Stimulated activated CD8-positive, alpha-beta memory T cell treated with anti-CD3 and anti-CD28 coated beads, Interleukin-7, amount 100 ng/mL, for 1 hour (primary cell): ENCODE measurements at places on chromosomes 2 and 18.

GRCh38 chr2:190970160-190970559 lies 43.8 kb downstream of the STAT1 start:
- no peak for DNase-seq

DNA sequence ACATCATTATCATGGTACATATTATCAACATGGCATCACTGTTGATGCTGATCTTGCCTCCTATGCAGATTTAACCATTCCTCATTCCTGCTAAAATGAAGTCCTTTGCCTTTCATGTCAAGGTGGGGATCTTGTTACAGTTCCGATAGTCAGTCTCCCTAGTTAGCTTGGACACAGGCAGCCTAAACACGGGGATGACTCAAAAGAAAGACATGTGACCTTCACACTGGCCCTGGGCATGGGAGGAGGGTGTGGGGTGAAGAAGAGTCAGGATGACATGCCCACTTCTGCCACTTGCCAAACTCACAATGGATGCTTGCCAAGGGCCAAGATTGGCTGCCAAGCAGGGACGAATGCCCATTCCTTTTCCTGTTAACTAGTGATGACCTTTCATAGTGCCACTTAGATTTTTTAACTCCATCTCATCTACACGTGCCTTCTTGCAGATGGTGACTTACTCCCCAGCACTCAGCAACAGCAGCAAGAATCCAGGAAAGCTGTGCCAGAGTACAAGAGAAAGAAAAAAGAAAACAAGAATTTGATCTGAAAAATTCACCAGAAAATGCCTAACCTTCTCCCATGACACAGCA lies 13.9 kb upstream of the SLC1A4 start:
- no peak for DNase-seq

GRCh38 chr2:19104503-19104902 lies 253.9 kb downstream of the OSR1 start:
- no peak for DNase-seq

DNA sequence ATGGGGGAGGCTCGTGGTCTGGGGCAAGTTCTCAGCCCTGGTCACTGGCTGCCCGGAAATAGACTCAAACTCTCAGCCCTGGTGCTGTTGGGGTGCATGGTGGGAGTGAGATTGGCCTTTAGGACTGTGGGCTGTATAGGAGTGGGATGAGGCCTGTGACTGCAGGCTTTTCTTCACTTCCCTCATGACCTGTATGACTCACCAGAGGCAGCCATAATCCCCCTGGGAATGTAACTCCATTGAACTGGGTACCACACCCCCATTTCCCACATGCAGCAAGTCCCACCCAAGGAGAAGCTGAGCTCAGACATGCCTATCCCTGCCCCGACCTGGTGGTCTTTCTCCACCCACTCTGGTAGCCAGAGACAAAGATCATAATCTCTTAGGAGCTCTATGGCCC lies 177.7 kb upstream of the OSR1 start:
- DNase-seq, result no peak

- no peak for DNase-seq
Measured at GRCh38 chr2:33225350-33225749, 251.1 kb upstream of the RASGRP3 start.

DNA sequence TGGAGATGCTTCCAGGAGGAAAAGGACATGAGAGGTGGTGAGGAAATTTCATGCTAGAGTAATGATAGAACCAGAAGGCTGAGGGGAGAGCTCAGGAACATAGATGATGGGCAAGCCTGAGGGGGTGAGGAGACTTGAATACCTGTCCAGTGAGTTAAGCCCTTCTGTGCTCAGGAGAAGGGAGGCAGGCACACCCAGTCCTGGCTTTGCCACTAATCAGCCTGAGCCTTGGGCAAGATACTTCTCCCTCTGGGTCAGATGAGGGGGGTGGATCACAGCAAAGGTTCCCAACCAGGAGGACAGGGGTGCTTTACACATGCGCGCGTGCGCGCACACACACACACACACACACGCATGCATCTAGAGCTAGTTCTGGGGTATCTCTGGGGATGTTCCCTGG lies 151.6 kb upstream of the MSH6 start:
- no peak for DNase-seq

GRCh38 chr2:40470822-40471813 lies 19.2 kb upstream of the SLC8A1 start:
- DNase-seq, result no peak

- DNase-seq, result no peak
Measured at GRCh38 chr2:37274359-37274965, 43.0 kb downstream of the NDUFAF7 start.

DNA sequence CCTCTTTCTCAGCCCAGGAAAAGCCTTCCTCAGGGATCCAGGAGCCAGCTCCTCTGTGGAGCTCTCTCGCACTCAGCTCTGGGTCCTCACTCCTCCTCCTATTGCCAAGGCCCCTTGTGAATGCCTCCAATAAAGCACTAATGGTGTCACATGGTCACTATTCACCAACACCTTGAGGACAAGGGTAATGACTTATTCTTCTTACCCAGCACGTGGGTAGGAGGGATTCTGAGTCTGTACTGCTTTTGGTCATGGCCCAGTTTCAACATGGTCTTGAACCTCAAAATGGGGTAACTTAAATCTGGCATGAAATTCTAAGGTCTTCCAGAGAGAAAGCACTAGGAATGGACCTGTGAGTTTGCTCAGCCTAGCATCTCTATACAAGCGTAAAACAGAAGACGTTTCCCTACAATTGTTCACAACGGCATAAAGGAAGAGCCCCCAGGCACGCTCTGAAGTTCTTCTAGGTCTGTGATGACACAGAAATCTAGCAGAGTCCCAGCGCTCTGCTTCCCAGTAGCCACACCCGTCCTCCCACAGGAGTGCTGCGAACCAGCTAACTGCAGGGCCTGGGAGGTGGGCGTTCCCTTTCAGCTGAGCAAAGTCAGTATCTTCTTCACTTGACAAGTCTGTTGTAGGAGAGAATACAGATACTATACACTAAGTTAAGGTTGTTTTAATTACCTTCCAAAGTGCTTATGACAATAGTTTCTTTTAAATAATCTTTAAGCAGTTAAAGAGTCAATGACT lies 14.6 kb upstream of the KIDINS220 start:
- DNase-seq, result no peak

GRCh38 chr2:213145715-213146242 lies 5.6 kb downstream of the IKZF2 start:
- no peak for DNase-seq

GRCh38 chr2:46029332-46029811 lies 267.8 kb upstream of the EPAS1 start:
- DNase-seq, result no peak

DNA sequence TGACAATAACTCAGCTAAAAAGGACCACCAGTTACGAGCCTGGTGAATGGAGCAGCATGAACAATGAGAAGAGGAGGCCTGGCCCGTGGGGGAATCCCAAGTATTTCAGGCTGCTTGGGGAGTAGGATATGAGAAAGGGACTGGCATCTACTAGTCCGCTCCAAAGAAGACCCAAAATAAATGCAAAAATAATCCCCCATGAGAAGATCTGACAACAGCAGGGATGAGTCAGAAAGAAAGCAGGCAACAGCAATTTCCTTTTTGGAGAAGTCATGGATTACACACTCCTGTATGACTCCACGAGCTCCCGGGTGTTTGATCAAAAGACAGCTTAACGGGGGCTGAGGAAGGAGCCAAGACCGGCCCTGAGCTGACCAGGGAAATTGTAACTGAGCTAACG lies 111.4 kb downstream of the SOX11 start:
- no peak for DNase-seq

DNA sequence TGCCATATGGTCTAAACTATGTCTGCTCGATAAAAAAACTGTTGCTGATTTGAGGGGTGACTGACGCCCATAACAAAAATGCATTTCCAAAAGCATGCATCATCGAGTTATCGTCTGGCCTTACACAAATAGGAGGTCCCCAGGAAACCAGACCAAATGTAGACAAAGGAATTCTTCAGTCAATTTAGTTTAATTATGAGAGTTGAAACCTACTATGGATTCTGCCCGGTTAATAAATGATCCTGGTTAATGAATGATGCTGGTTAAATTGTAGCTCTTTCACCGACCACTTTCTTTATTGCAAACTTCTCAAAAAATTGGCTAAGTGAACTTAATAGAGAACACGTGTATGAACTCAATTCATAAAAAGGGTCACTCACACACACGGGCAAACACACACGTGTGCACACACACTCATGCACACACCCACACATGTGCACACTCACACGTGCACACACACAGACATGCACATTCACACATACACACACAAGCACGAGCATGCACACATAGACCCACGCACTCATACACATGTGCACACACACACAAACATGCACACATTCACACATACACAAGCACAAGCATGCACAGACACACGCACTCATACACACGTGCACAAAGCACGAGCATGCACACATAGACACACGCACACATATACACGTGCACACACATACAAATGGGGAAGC lies 59.0 kb upstream of the SALL3 start:
- DNase-seq, result no peak

DNA sequence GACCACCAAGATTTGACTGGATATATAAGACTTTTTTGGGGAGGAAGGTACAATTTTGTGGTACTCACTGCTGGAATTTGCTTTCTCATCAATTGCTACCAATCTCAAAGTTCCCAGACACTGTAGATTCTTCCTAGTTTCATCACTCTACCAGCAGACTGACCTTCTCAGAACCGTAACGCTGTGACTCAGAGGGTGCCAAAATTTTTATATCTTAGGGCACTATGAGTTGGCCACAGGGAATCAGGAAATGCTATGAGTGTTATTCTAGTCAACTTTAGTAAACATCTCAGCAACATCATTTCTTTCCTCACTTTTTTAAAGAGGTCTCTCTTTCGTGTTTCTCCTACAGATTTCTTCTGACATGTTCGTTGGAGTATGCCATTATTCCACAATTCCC lies 499.0 kb downstream of the TMX3 start:
- DNase-seq, result no peak

GRCh38 chr2:26059542-26059941 lies 25.7 kb downstream of the RAB10 start:
- no peak for DNase-seq

DNA sequence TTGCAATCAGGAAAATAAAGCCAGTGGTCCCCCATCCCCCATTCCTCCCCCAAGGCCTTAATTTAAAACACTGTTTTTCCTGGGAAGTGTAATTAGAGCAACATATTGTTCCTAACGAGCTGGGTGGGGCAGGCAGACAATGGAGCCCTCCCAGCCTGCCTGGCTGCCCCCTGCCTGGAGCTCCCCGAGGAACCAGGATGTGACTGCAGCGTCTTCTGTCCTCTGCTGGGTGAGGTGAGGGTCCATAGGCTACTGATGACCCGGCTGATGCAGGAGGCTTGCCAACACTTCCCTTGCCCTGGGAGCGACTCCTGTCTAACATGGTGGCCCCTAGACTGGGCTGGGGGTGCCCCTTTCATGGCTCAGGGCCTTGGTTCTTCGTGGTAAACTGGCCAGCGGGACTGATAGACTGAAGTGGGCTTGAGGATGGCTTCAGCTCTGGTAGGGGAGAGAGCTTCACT lies 152.4 kb downstream of the DYSF start:
- no peak for DNase-seq

DNA sequence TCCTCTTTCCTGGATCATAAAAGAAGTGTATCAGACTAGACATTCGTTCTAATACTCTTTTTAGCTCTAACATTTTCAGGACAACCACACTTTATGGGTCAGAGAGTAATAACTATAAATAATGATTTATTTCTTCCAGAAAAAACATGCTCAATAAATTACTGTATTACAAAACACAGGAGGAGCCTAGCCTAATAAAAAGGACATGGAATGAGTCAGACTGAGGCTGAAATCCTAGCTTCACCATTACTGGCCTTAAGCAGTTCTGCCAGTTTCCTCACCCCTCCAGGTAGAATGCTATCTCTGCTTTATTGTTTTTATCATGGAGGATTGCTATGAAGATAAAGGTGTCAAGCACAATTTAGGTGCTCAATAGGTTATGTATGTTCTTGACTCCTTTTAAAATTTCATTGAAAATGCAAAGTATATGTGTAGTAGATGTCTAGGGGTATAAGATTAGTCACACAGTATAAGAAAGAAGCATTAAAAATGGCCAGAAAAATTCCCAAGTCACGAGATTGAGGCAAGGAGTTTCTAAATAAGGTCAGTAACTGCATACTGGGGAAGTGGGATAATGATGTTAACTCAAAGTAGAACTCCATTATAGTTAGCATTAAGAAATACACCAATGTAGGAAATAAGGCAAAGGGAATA lies 105.5 kb upstream of the NEUROD1 start:
- DNase-seq, result no peak

- no peak for DNase-seq
Measured at GRCh38 chr2:61255580-61256437, 93.8 kb downstream of the C2orf74 start.

DNA sequence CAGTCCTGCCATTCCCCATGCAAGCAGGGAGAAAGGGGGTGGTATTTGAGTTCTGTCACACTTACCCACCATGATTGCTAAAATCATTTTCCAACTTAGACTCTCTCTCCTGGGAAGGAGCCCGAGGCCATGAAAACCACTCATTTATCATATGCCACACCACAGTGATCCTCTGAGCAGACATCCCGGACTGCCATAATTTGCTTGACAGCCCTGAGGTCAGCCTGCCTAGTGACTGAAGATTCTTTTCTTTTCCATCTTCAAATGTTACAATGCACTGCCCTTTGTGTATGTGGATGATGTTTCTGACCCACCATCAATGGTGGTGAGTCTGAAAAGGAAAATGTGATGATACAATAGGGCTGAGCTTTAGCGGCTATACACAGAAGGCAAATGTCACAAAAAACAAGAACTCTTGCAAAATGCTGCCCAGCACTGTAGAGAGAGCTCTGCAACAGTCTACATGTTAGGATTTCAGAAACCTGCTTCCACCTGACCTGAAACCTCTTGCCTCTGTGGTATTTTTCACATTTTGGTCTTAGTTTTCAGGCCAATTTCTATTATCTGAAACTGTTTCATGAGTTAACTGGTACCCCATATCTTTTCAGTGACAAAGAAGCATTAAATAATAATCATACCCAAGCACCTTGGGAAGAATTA lies 272.8 kb downstream of the ZNF385B start:
- no peak for DNase-seq
